ENCODE measurements at places on chromosomes 7 and 10.

DNA sequence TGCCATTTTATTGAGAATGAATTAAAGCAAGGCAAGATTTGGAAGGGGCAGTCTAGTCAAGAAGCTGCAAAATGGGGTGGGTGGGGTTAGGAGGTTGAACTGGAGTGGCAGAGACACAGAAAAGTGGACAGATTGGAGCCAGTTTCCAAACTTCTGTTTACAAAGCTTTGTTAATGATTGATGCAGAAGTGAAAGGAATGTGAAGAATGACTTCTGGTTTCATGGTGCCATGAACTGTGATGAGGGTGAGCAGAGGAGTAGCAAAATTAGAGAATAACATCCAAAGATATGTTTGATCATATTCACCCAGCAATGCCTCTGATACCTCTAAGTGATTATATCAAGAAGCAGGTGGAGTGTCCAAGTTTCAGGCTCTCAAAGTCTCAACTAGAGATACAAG lies 1118.0 kb upstream of the C7orf33 start:
- no peak for DNase-seq

- DNase-seq: no peak
These were observed 87.5 kb downstream of the PPP1R3C start for GRCh38 chr10:91545384-91545783.

DNA sequence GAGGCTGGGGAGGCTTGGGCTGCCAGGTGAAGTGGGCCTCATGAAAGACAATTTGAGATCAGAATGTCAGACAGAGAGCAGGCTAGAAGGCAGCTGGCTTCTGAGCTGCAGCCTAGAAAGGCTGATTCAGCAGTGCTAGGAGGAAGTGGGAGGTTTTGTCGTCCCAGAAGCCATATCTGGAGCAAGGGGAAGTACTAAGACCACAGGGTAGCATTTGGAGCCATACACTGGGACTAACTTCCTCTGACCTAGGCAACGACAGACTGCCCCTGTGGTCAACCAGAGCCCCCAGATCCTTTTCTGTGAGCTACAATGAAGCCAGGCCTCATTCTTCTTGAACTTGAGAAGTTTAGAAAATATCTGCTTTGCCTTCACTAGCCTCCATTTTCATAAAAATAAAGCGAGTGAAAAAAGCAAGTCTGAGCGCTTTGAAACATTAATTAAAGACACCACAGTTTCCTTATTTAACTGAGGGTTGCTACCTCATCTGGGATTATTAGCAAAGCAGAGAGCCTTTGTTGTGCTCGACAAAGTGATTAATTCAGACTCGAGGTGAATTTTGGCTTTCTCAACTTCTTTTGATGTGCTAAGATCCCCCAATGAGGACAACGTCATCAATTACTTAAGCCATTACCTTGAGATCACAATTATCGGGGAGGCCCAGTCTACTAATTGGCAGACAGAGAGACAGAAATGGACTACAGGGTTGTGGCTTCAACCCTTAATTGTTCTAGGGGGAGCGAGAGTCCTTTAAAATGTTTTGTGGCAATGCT lies 26.6 kb downstream of the TBXAS1 start:
- no peak for DNase-seq

GRCh38 chr10:99487125-99487807 lies 45.5 kb upstream of the NKX2-3 start:
- no peak for DNase-seq

GRCh38 chr7:17105701-17106100 lies 192.8 kb upstream of the AHR start:
- no peak for DNase-seq

DNA sequence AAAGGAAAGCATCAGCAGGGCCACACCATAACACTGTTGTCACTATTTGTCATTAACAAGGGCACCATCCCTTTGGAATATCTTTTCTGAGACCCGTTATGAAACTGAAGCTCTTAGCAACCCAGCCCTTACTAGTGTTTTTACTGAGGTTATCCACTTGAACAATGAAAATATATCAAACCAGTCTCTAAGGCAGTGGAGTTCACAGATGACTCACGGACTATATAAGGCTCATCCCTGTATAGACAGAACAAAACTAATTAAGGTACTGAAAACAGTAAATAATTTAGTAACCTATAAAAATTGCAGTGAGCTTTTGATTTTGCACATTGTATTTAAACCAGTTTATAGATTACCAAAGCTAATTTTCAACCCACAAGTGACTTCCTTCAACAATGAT lies 196.0 kb downstream of the ELAPOR2 start:
- DNase-seq: no peak

DNA sequence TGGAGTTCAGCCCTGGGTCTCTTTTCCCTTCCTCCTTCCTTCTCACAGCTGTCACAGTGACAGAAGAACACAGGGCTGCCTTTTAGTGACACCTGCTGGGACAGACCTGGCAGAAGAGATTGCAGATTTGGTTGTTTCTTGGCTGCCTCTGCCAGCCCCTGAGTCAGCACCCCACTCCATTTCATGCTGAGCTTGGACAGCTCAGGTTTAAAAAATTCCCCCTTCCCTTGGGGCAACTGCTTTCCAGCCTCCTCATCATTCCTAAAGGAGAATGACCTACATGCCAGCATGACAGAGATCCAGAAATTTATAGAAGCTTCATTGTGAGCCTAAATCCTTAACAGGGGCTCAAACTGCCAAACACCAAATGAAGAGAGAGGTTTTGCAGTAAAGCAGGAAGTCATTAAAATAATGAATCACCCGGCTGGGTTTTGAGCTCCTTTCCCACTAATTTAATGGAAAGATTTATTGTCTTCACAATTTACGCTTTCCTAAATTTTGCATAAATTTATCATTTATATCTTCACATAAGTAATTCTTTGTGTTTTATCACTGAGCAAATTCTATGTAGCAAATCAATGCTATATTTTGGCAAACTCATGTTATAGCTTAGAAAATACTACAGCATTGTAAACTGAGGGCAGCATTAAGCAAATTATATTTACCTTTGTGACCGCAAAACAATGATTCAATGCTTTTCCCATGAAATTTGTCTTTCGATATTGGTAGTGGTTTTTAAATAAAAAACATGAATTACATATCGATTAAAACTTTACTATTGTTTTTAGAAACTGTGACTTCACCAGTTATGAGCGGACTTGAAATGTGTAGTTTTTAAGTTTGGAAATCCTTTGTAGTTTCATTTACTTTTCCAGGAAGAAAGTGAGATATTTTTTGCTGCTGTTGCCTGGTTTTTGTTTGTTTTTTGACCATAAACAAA lies 399.5 kb upstream of the ANKRD30A start:
- DNase-seq: peak; percentile 63

DNA sequence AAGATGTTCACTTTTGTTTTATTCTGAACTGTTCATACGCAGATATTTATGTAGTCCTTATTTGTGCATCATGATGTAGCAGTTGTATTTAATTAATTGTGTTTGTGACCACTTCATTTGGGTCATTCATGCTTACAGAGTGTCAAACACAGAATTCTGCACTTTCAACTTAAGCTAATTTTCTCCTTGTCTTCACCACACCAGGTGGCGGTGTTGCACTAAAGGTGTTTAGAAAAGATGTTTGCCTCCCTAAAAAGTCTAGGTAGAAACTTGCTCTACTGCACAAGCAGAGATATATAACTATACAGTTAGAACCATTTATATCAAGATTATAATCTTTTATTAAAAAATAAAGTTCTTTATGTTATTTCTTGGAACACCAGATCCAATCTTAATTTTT lies 1.3 kb upstream of the TAS2R38 start:
- DNase-seq: no peak

DNA sequence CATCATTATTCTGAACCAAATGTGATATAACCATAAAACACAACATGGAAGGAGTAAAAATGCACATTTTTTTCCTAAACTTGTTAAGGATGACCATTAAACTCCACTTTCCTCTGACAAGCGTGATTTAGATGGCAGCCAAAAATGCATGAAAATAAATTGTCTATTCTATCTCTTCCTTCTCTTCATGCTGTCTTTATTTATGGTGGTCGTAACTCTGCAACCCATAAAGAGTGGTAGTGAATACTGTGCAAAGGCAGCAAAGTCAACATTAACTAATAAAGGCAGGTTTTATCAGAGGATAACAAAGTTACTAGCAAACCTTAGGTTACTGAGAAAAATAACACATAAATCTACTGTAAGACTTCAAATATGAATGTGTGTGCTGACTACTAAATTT lies 106.6 kb downstream of the TPK1 start:
- DNase-seq: no peak

DNA sequence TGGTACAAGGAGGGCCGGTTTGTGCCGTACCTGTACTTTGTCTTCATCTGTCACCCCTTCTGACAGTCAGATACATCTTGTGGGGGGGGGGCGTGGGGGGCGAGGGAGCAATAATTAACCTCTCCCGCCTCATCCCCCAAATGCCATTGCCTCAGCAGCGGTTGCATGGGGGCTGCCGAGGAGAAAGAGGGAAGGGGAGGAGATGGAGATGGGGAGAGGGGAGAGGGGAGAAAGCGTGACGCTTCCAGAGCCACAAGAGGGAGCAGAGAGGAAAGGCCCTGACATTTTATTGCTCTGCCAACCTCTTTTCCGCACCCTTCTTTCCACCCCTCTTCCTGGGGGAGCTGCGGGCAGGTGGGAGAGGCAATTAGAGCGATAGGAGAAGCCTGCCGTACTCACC lies 11.8 kb downstream of the KAZALD1 start:
- DNase-seq: no peak

DNA sequence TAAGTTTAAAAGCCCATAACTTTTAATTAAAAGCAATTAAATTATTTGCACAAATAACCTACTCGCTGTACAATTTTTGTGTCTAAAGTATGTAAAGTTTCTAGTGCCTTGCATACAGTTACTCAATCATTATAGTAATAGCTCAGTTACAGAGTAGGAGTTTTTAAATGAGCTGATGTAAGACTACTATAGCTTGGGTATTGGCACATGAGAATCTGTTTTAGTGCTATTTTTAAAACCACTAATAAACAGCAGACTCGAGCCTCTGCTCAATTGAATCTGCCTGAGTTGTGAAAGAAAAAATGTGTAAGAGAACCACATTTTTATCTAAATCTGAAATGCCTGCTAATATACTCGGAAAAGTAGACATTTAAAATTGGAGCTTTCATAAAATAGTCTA lies 31.1 kb downstream of the CTNNA3 start:
- no peak for DNase-seq

GRCh38 chr7:70312336-70312735 lies 714.1 kb downstream of the AUTS2 start:
- no peak for DNase-seq

GRCh38 chr10:36489181-36489580 lies 636.2 kb upstream of the ANKRD30A start:
- DNase-seq: no peak

- DNase-seq: no peak
These were observed 432.7 kb downstream of the DPP6 start for GRCh38 chr7:154484943-154485342.

DNA sequence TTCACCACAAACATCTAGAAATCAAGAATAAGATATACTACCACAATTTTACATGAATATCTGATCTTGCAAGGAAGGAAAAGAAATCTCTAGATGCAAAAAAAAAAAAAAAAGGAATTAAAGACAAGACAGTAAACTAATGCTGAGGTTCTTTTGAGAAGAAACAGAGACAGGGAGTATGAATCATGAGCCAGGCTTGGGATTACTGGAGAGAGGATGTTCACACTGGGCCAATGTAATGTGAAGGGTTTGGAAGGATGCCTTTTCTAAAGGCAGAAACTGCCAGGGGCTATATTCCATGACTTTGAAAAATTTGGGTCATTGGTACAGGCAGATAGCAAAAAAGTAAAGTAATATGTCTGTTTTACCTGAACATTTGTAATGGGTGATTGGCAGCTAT lies 573.0 kb upstream of the IGFBP3 start:
- peak; percentile 16 for DNase-seq

DNA sequence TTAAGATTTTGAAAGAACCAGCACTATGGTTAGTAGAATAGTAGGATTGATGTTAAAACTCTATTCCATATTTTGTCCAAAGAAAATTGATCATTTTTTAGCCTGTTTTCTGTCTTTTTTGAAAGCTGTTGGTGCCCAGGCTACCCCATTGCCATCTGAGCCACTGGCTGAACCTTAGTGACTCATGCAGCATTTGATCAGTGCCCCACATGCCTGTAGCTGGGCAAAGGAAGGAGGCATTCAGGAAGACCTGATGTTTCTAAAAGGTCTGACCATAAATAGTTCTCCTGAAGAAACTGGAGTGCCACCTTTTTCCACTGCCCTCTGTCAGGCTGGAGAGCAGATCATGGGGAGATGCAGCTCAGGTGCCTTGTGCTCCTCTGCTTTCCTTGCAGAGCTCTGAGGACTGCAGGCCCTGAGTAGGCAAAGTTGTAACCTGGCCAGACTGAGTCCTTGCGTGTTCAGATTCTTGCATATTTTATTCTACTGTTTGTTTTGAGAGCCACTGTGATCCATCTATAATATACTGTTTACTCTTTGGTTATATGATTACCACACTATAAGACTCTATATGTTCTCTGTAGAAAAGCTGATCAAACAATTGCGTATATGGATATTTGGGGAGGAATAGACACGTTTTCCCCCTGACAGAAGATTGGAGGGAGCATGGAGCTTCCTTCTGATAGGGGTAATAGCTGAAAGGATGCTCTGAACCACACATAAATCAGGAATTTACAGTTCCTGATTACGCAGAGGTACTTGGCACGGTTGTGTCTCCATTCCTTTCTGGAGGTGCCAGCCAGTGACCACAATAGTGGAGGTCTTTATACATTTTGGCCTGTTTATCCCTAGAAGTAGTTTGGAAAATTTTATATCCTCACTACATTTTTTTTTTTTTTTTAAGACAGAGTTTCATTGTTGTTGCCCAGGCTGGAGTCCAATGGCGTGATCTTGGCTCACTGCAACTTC lies 48.9 kb upstream of the GJD4 start:
- DNase-seq: no peak

GRCh38 chr7:104415700-104416099 lies 87.3 kb downstream of the LHFPL3 start:
- DNase-seq: no peak

- DNase-seq: no peak
These were observed 37.5 kb downstream of the STK32C start for GRCh38 chr10:132270256-132270655.

- no peak for DNase-seq
These were observed 123.5 kb downstream of the KMT2C start for GRCh38 chr7:152312316-152312715.

DNA sequence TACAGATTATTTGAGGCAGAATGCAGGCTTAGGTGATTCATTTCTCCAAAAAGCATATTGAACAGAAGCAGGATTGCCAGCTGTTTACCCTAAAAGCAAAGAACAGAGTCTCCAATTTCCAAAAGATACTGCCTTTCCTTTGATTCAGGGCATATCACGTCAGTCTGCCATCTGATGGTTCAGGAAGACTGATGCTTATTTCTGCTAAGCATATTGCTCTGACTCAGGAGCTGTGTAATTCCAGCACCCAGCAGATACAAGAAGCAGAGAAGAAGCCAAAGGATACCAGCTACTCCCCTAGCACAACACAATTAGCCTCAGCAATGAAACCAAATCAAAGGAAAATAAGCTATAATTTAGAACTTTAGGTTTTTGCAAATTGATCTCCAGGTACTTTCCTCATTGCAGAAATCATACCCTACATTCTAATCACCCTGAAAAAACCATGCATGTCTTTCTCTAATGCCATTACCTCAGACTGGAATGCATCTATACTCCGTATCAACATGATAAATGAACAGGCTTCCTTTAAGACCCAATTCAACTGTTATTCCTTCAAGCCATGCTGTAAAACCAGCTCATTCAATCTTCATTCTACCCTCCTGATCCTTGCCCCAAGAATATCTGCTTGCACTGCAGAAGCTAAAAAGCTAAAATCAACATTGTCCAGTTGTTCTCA lies 55.1 kb downstream of the ABI1 start:
- peak; percentile 15 for DNase-seq

All from hepatic stellate cell (primary cell).